GM13976 (cell line): ENCODE measurements at places on chromosomes 1 and 21.

DNA sequence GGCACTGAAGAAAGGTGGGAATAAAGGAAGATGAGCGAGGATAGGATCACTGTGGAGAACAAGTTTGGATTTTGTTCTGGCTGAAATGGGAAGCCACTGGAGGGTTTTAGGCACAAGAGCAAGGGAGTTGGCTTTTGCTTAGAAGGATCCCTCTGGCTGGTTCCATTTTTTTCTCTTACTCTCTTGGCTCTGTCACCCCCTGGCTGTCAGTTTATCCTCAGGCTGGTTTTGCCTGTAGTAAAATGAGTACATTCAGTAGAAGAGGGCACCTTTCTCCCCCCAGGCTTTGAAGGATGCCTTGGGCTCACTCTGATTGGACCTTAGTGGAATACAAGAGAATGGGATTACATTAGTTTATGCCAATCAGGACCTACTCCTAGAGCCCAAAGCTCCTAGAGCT lies 17.1 kb downstream of the CACHD1 start:
- DNase-seq, result no peak

- no peak for DNase-seq
These were observed 11.0 kb downstream of the RWDD3 start for GRCh38 chr1:95245029-95245428.

DNA sequence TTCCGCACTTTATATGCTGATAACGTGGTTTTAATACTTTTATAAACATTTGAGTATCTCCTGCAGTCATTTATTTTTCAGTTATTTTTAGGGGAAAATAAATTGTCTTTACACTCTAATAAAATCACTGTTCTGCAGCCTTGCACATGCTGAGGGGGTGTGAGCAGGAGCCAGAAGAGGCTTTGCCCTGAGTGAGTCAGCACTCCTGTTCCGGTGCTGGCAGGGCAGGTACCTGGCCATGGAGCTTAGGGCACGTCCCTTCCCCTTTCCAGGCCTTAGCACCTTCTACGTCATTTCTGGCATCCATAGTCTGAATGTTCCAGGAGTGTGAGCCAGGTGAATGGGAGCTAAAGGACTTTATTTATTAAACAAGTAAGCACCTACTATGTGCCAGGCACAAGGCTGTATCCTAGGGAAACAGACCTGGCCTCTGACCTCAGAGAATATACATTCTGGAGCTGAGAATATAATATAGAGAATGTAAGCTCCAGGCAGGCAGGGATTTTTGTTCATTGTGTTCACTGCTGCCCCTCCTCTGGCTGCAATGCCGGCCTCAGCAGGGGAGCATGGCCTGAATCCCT lies 402.9 kb downstream of the PTPRU start:
- DNase-seq, result no peak

DNA sequence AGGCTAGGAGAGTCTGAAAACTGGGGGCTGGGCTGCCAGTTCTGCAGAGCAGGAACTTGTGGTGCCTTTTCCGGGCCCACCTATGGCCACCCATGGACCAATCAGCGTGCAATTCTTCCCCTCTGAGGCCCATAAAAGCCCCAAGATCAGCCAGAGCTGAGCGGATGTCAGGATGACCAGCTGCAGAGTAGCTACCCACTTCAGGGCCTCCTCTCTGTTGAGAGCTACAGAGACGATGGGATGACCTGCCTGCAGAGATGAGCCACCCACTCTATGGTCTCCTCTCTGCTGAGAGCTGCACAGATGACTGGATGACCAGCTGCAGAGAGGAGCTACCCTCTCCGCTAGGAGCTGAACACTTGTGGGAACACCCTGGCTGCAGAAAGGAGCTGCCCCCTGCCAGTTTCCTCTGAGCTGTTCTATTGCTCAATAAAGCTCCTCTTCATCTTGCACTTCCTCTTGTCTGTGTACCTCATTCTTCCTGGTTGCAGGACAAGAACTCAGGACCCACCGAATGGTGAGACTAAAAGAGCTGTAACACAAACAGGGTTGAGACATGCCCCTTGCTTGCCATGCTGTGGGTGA lies 12.8 kb upstream of the AADACL4 start:
- DNase-seq, result no peak

DNA sequence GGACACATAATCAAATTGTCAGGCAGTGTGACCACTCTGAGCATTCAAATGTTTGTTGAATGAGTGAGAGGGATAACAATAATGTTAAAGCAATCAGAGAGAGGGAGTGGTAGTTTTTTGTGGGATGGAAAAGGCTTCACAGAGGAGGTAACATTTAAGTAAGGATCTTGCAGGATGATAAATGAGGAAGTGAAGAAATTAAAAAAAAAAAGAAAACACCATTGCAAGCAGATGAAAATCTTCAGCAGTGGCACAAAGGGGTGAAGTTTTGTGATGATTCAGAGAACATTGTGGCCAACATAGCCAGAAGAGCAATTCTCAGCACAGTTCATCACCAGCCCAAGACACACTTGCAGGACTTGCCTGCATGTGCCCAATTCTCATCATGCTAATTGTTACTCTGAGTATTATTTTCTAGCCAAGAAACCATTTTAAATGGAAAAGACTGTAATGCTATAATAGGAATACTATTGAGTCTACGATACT lies 35.0 kb downstream of the OVGP1 start:
- no peak for DNase-seq

- DNase-seq, result no peak
These were observed 115.6 kb upstream of the KAZN start for GRCh38 chr1:14482784-14483450.

GRCh38 chr1:147052143-147052542 lies 114.0 kb downstream of the NBPF12 start:
- no peak for DNase-seq

GRCh38 chr1:25451908-25452307 lies 21.2 kb downstream of the MACO1 start:
- peak; percentile 19 for DNase-seq

GRCh38 chr1:180407051-180407450 lies 95.3 kb downstream of the ACBD6 start:
- no peak for DNase-seq

DNA sequence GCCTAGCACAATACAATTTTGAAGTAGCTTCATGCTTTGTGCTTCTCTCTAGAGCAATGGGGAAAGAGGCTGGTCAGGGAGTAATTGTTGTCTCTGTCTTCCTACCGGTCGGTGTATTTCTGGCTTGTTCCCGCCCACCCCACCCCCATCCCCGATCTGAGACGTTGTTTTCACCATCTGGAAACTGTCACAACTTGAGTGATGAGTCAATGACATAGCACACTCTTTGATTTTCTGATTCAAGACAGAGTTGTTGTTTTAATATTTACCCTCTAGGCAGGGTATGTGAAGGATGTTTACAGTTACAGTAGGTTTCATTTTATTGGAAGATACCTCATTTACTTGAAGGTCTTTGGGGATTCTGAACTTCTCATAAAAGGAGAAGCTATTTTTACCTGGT lies 7.0 kb downstream of the IL12RB2 start:
- peak; percentile 27 for DNase-seq

GRCh38 chr1:224637515-224637914 lies 21.4 kb downstream of the CNIH3 start:
- no peak for DNase-seq

DNA sequence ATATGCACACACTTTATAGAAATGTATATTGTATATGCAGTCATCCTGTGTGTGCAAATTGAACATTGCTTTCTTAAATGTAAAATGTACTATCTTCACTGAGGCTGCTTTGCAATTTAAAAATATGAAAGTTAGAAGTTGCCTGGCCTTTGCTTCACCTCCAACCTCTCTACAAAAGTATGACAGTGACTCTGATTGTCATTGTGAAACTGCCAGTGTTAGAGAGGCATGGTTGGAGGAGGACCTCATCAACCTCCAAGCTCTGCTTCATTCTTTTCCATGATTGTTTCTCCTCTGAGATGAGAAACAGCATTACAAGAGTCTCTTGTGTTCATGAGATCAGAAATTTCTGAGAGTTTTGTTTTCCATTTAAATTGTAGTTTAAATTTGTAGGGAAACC lies 185.5 kb downstream of the ZC3H11B start:
- peak; percentile 9 for DNase-seq

DNA sequence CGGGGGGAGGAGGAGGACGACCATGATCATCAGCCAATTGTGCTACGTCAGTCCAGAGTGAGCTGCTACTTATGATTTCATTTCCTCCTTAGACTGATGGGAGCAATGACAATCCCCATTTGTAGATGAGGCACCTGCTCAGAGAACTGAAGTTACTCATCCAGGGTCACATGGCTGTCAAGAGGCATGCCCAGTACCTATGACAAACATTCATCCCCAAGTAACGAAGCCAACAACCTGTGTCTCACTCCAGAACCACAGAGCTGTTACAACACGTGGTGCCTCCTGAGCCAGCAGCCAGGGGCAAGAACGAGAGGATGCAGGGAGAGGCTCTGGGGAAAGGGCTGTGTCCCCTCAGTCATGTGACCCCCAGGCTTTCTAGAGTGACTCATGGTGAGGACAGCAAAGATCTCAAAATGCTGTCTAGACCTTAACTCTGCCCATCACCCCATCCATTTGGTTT lies 93.6 kb downstream of the SIM2 start:
- DNase-seq, result no peak

GRCh38 chr21:32516756-32517649 lies 68.3 kb downstream of the TCP10L start:
- no peak for DNase-seq

DNA sequence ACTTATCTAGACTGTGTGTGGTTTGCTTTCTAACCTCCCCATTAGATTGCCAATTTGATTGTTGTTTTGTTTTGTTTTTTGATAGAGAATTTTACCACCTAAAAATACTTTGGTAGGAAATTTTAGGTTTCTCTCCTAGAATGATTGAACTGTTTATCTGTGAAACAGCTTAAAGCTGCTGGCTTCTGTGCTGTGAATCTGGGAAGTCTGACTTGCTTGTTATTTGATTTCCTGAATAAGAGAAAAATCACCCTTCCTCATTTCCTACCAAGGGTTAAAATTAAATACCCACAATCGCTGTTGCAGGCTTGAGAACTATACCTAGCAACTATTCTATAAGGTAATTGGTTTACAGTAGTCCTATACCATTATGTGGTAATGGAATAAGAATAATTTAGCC lies 198.9 kb upstream of the CACYBP start:
- no peak for DNase-seq

DNA sequence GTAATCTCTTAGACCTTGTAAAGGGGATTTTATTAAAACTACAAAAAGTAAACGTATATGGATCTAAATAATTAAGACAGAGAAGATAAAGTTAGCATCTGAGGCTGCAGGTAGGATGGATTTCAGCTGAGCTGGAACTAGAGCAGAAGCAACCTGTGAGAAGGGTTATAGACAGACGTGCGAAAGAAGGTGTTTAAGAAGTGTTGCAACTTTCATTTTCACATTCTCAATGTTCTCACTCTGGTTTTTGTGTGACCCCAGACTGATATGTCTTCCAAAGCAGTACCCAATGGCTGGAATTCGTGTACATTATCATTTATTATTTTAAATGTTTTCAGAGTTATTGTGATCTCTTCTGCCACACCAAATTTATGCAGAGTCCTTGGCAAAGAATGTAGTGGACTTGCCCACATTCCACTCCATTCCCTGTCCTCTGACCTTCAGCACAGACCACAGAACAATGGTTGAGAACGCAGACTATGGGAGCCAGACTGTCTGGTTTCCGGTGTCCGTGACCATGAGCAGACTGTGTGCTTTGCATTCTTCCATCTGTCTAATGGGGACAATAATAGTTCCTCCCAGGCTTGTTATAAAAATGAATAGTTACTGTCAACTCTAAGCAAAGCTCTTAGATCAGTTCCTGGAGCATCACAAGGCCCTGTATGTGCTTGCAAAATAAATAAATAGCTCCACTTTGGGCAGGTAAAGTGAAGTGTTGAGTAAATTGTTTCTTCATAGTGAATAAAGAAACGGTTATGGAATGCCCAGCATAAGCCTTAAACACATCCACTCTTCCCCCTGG lies 140.6 kb upstream of the SAMSN1 start:
- peak; percentile 31 for DNase-seq

- DNase-seq, result peak; percentile 74
These were observed 1.2 kb downstream of the MAPKAPK2 start for GRCh38 chr1:206685769-206686477.

DNA sequence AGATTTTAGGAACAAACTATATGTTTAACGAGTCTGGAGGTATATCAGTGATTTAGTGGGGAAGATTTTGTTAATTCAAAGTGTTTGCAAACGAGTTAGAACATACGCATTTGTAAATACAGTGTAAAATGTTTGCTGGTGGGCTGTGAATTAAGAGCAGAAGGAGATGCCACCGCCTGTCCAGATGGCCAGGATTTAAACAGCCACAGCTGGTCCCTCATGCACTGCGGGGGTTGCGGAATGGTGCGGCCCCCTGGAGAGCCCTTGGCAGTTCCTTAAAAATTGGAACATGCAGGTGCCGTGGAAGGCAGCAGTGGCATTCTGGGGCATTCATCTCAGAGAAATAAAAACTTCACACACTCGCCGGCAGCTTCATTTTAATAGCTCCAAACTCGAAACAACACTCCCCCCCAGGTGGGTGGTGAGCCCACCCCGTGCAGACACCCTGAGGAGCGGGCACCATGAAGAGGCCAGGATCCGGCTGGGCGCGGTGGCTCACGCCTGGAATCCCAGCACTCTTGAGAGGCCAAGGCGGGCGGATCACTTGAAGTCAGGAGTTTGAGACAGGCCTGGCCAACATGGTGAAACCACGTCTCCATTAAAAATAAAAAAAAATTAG lies 3.5 kb upstream of the C1orf159 start:
- no peak for DNase-seq

DNA sequence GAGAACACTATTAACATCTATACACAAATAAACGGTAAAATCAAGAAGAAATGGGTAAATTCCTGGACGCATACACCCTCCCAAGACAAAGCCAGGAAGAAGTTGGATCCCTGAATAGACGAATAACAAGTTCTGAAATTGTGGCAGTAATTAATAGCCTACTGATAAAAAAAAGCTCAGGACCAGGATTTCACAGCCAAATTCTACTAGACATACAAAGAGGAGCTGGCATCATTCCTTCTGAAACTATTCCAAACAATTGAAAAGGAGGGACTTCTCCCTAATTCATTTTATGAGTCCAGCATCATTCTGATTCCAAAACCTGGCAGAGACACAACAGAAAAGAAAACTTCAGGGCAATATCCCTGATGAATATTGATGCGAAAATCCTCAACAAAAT lies 70.7 kb upstream of the FMO3 start:
- no peak for DNase-seq

- DNase-seq, result peak; percentile 85
These were observed 3.3 kb upstream of the CNR2 start for GRCh38 chr1:23916209-23917131.
